HFFc6 (cell line): ENCODE measurements at places on chromosomes 12 and 14.

GRCh38 chr14:61486930-61487495, 165.6 kb downstream of the PRKCH start:
- no peak for DNase-seq

DNA sequence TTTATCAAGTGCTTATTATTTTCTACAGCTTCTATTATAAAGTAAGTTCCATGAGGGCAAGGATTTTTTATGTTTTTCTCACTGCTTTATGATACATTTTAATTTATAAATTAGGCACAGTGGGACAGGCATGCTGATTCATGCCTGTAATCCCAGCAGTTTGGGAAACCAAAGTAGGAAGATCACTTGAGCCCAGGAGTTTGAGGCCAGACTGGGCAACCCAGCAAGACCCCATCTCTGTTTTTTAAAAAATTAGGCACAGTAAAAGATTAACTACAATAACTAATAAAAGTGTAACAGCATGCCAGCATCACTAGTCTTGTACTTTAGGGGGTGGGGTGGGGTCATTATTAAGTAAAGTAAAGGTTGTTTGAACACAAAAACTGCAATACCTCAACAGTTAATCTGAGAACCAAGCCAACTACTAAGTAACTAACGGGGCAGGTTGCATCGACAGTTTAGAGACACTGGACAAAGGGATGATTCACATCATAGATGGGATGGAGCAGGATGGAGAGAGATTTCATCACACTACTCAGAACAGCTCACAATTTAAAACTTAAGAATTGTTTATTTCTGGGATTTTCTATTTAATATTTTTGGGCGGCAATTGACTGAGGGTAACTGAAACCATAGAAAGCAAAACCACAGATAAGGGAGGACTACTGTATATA, 119.5 kb downstream of the PLEKHA5 start:
- DNase-seq: peak; percentile 24

DNA sequence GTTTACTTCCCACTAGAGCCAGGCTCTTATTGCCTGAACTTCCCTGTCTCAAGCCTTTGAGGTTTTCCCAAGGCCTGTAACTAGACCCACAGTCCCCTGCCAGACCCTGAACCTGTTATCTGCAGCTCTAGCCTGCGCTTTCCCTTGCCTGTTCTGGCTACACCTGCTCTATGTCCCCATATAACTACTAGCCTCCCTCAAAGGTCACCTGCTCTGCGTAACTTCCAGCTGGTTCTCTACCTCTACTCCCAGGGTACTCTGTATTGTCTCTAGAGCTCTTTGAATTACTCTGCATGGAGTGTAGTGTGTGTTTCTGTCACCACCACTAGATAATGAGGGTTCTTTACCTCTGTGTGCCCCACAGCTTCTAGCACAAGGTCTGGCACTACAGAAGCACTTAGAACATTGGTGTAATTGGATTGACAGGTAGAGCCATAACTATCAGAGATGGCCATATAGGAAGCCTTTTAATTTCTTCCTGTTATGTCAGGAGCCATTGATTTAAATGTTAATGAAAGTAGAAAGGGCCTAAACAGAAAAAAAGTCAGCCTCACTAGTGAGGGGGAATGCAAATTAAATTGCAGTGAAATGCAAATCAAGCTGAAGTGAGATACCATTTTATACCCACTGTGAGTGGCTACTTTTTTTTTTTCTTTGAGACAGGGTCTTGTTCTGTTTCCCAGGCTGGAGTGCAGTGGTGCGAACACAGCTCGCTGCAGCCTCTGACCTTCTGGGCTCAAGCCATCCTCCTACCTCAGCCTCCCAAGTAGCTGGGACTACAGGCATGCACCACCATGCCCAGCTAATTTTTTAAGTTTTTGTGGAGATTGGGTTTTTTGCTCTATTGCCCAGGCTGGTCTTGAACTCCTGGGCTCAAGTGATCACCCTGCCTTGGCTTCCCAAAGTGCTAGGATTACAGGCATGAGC, 47.8 kb downstream of the EID3 start:
- no peak for DNase-seq

DNA sequence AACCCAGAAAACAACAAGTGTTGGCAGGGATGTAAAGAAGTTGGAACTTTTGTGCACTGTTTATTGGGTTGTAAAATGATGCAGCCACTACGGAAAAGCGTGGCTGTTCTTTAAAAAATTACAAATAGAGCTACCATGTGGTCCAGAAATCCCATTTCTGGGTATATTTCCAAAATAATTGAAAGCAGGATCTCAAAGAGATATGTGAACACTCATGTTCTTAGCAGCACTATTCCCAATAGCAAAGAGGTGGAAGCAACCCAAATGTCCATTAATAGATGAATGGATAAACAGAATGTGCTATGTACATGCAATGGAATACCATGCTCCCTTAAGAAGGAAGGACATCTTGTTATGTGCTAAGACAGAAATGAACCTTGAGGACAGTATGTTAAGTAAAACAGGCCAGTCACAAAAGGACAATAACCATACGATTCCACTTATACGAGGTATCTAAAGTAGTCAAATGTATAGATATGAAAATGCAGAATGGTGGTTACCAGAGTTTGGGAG, 249.5 kb downstream of the PHLDA1 start:
- DNase-seq: no peak

GRCh38 chr14:98498019-98498885, 773.7 kb downstream of the BCL11B start:
- no peak for DNase-seq

DNA sequence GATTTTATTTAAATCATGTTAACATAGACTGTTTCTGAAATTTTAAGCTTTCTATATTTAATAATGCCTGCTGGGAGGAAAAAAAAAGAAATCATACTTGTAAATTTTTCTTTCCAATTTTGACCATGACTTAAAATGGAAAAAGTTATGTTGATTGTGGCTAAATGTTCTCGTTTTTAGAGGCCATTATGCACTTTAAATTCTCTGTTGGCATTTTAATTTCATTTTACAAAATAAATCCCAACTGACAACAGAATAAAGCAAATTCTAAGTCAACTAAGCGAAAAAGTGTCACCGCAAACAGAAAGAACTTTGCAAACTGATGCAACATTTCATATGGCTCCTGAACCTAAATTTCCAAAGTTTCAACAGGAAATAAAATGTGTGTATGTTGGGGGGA, 74.8 kb upstream of the G2E3 start:
- no peak for DNase-seq

DNA sequence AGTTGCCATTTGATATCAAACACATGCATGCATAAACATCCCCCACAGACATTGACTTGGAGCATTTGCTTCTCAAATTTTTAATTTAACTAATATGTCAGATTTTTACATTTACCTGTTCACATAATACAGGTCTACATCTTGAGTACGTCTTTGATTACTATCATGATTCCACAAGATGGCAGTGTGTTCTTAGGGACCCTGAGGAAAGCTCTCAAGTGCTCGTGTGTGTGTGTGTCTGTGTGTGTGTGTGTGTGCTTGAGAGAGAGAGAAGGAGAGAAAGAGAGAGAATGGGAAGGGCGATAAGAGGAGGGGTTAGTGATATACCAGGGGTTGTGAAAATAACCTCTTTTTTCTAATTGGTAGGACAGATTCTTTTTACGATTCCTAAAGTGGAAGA, 167.1 kb upstream of the OR4E1 start:
- no peak for DNase-seq

DNA sequence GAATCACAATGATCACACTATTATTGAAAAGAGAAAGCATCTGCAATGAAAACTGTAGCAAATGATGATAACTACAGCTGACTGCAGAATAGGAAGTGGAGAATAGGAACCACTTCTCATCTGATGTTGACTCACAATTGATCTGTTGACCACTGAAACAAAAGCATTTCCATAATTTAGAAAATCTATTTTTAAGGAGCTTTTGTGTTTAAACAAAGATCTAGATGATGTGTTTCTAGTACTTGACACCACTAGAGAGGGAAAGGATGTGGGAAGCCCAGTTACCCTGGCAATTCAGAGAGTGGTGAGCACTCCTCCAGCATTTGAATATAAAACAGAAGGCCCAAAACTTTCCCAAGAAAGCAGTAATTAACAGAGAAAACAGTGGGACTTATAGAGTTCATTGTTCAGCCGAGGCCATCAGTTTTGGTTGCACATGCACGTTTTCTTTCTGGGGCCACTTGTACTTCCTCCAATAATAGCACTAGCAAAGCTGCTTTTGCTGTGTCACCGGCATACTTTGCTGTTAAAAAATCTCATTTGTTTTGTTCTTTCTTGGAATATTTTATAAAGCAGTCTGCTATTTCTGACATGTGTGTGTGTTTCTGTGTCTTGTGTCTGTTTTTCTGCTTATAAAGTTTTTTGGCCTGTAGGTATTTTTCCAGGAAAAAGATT, 76.1 kb upstream of the HECTD1 start:
- no peak for DNase-seq

DNA sequence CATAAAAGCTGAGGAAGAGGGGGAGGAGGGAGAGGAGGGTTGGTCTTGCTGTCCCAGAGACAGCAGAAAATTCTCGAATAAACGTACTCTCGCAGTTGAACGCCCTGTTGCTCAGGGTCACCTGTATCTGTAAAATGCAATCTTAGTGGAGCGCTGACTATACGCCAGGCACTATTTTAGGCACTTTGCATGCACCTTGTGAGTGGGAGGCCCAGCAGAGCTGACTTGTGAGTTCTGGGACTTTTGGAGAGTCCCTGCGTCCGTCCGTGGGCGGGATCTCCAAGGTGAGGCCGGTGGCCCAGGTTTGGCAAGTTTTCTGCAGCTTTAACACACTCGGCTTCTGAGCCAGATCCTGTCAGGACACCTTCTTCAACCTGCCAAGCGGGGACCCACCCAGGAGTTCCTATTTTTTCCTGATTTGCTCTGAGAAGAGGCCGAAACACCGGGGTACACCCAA, 32.5 kb upstream of the PLEKHG6 start:
- no peak for DNase-seq

- DNase-seq: no peak
Observed at GRCh38 chr12:103114296-103115055, 157.0 kb downstream of the ASCL1 start.

GRCh38 chr14:77151245-77151644, 9.7 kb upstream of the ZDHHC22 start:
- peak; percentile 19 for DNase-seq

DNA sequence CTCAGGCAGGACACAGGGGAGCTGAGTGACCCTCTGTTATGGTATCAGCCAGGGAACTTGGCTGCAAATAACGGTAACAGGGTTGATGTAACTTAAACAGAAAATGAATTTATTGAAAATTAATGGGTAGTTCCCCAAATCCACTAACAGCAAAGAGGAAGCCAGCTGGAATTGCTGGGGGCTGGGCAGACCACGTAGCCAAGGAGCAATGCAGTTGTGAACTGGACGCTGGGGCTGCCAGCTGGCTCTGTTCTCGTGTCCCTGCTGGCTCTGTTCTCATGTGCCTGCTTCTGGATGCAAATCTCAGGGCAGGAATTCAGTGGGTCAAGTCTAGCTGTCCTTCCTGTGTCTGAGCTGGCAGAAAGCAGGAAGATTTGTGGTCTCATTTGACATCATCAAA, 1383.3 kb upstream of the TMEM132C start:
- no peak for DNase-seq
